ENCODE measurements at places on chromosomes 1 and 21. TPM values are rescaled to one million over a fixed set of nuclear protein-coding genes. Genes with fewer than 3 reads are reported as not detected.

The TM2D1 gene
- total RNA-seq, result 58.8 TPM

The FCRLB gene
- total RNA-seq, result 0.85 TPM

The CSF3R gene
- total RNA-seq, result not detected

The CFHR5 gene
- total RNA-seq, result not detected

The HSD11B1 gene
- 1.7 TPM for total RNA-seq

The ADAMTSL4 gene
- 2.8 TPM for total RNA-seq

The OR2L2 gene
- total RNA-seq, result not detected

The SPAG17 gene
- total RNA-seq, result 0.78 TPM

The SPRR1A gene
- 9.5 TPM for total RNA-seq

The HTR1D gene
- 0.07 TPM for total RNA-seq

The CBS gene
- 52.3 TPM for total RNA-seq

The SIK1 gene
- total RNA-seq, result 11.6 TPM

The SMAP2 gene
- total RNA-seq, result 8.2 TPM

The FMOD gene
- 0.28 TPM for total RNA-seq

The TSSK3 gene
- 0.34 TPM for total RNA-seq

The IVL gene
- total RNA-seq, result 18.8 TPM

The CA6 gene
- not detected for total RNA-seq

The LCE1D gene
- not detected for total RNA-seq

The TPTE gene
- not detected for total RNA-seq

The LIPI gene
- not detected for total RNA-seq

The RNU1-3 gene
- total RNA-seq, result under 0.01 TPM

The MTARC1 gene
- total RNA-seq, result 5.7 TPM

The SPATA6 gene
- total RNA-seq, result 3.3 TPM

The RXRG gene
- not detected for total RNA-seq

The EVA1C gene
- total RNA-seq, result 8.9 TPM

The BMP8B gene
- total RNA-seq, result 1.0 TPM

The S100A9 gene
- total RNA-seq, result 1,477 TPM

The SMCP gene
- not detected for total RNA-seq

The INAVA gene
- 77.3 TPM for total RNA-seq

The RBM15 gene
- 49.9 TPM for total RNA-seq

The LMOD1 gene
- total RNA-seq, result not detected

Data from nasal cavity respiratory epithelium epithelial cell of viscerocranial mucosa (primary cell).